ENCODE measurements at places on chromosomes 4 and X.

- no peak for DNase-seq
Measured at GRCh38 chr4:88865046-88865445, 167.4 kb upstream of the NAP1L5 start.

- no peak for DNase-seq
Measured at GRCh38 chrX:124342174-124342867, 4.0 kb upstream of the SH2D1A start.

DNA sequence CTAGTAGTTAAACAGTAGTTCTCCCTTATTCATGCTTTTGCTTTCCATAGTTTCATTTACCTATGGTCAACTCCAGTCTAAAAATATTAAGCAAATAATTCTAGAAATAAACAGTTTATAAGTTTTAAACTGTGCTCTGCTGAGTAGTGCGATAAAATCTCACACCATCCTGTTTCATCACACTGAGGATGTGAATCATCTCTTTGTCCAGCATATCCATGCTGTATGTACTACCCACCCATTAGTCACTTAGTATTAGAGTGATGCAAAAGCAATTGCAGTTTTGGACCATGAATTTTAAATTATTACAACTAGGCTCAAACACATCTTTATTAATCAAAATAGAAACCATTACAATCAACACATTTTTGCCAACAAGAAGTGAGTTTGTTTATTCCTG lies 187.4 kb downstream of the TEX13C start:
- no peak for DNase-seq

GRCh38 chrX:153726286-153727122 lies 1.8 kb downstream of the ABCD1 start:
- DNase-seq, result peak; percentile 51

GRCh38 chr4:152894673-152895072 lies 41.5 kb upstream of the FHDC1 start:
- no peak for DNase-seq

Data from NCI-H82 (cell line).